Activated CD8-positive, alpha-beta memory T cell treated with anti-CD3 and anti-CD28 coated beads for 48 hours (primary cell): ENCODE measurements at places on chromosomes 6 and 20.

DNA sequence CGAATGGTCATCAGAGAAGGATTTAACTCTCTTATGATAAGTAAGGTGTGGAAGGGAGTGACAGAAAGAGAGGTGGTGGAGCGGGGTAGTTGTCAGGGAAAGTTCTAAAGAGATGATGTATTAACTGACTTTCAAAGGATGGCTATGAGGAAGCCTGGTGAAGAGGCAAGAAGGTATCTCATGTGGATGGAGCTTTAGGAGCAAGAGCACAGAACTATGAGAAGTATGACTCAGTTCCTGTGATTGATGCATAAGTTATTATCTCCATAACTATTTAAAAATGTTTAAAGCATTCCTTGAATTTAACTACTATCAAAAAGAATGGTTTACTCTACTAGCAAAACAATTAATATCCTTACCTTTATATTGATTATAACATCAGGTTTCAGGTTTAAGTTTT is 28.8 kb downstream of the AK9 start:
- DNase-seq = no peak

GRCh38 chr6:108134213-108134970 is 31.4 kb upstream of the NR2E1 start:
- no peak for DNase-seq

- no peak for DNase-seq
These were observed 2.0 kb downstream of the ARFGAP1 start for GRCh38 chr20:63274381-63275228.

GRCh38 chr20:49584418-49585382 is 16.8 kb upstream of the PTGIS start:
- no peak for DNase-seq

GRCh38 chr6:16731478-16732051 is 29.7 kb downstream of the ATXN1 start:
- DNase-seq = no peak

- DNase-seq = no peak
These were observed 76.2 kb upstream of the FRMD1 start for GRCh38 chr6:168155193-168155592.

DNA sequence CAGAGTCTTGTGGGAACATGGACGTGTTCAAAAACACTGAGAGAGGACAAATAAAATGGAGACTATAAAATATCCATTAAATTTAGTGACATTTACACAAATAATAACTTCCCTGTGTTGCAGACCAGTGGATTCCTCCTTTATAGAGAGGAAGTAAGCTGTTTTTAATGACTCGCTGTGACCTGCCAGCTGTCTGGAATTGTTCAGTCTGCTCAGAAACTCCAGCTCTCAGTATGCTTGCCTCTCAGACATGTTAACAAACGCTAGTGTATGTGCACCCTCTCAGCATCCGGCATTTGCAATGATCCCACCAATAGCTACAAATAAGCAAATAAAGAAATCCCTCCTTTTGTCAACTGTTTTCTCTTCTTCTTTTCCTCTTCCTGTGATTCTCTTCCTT is 158.0 kb upstream of the TCF21 start:
- no peak for DNase-seq

DNA sequence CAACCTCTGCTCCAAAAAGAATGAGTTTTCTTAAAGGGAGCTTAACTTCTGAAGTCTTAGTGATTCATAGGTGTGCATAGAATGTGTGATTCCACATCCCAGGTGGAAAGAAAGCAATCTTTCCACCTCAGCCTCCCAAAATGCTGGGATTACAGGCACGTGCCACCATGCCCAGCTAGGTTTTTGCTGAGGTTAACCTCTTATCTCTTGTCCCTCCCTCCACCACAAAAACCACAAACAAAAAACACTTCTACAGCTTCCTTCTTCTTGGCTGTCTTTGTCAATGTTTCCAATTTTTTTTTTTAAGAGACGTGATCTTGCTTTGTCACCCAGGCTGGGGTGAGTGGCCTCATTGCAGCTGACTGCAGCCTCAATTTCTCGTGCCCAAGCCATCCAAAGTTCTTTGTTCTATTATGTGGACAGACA is 8.1 kb upstream of the CSE1L start:
- DNase-seq = no peak

DNA sequence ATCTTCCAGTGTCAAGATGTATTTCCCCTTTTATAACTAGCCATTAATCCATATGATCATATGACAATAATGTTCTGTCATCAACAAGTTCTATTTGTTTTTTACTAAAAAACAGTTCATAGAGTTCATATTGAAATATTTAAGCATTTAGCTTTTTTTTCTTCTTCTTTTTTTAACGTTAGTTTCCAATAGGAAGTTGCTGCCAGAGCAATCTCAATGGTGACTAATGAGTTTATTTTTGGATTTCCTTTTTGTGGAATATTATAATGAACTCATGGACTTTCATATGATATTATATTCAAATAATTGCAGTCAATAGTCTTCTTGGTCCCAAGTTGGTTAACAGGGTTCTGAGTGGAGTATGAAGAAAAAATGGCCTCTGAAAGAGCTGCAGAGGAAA is 343.3 kb downstream of the BCKDHB start:
- DNase-seq = no peak
